ENCODE measurements at places on chromosomes 7 and 10.

DNA sequence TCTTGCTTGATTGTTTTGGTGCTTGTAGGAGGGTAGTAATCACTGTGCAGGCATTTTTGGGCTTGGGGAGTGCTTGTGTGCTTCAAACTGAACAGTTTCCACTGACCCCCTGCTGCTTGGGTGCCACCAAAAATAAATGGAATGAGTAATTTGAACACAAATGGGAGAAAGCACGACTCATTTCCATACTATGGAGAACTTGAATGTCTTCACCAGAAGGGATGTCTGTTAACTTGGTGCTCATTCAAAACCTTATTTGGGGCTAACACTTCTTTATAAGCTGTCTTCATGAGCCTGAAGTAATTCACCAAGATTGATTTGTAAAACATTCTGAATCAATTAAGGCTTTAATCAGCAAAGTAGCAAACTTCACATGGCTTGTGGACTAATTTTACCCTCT lies 560.3 kb downstream of the SDK1 start:
- DNase-seq = no peak

- DNase-seq = no peak
Measured at GRCh38 chr10:88041243-88042159, 178.1 kb downstream of the PTEN start.

DNA sequence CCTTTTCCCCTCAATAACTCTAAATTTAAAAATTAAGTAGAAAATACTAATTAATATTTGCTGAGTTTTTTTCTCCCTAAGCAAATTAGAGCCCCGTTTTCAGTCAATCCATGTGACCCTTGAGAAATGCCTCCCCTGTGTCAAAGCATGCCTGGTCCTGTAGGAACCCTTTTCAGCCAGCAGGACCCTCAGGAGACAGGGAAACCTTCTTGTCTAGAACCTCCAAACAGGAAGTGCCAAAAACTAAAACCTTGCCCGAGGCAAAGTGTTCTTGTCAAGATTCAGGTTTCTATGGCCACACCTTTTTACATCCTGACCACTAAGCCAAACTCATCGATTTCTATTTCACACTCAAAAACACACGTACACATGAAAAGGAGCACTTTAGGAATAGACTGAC lies 60.1 kb upstream of the NFE2L3 start:
- no peak for DNase-seq

- no peak for DNase-seq
Measured at GRCh38 chr7:133571076-133571475, 318.2 kb downstream of the EXOC4 start.

GRCh38 chr10:79939969-79940368 lies 8.9 kb downstream of the SFTPD start:
- DNase-seq = no peak

- no peak for DNase-seq
Measured at GRCh38 chr10:127067542-127068194, 128.7 kb downstream of the INSYN2A start.

- no peak for DNase-seq
Measured at GRCh38 chr7:94996369-94996768, 89.0 kb downstream of the PPP1R9A start.

DNA sequence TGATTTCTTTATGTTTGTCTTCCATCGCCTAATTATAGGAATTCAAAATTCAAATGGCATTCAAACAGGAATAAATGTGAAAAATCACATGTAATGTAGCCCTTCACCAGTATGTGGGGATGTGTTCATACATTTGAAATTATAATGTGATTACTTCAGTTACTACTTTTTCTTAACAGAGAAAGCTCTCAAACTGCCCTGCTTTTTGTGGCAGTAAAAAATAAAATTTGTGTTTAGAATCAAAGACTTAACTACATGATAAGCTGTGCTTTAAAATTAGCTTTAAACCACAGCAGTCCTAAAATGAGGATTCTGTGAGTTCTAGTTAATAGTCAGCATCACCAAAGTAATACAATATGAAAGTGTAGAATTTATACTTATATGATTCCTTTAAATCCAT lies 7.8 kb upstream of the HERC4 start:
- no peak for DNase-seq

- DNase-seq = no peak
Measured at GRCh38 chr10:102603946-102604345, 40.3 kb upstream of the TRIM8 start.

GRCh38 chr7:77157446-77157845 lies 35.0 kb downstream of the CCDC146 start:
- no peak for DNase-seq

DNA sequence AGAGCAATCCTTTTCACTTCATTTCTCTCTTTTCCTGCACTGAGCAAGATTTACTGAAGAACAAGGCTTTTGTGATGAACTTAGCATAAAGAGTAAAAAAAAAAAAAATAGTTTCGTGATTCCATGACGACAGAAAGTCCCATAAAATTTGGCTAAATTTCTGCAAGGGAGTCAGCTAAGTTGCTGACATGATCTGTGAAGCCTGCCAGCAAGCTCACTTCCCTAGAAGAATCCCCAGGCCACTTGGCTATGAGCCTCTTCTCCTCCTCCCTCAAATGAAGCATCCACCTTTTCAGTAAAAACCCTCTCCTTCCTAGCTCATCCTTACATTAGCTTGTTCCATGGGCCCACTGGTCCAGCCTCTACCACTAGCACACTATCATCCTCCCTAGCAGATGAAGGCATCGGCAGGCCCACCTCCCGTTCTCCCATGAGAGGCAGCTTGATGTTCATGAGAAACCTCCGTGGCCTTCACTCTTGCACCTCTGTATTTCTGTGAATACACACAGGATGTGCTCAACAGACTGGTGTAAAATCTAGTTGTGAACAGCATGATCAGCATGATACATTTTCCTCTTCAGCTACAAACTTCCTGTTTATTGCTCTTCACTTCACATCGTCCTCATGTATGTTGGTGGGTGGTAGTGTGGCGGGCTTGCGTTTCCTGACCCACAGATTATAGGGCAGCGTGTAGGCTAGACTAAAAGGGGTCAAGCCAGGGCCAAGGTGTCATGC lies 30.9 kb downstream of the GIMAP8 start:
- DNase-seq = no peak

DNA sequence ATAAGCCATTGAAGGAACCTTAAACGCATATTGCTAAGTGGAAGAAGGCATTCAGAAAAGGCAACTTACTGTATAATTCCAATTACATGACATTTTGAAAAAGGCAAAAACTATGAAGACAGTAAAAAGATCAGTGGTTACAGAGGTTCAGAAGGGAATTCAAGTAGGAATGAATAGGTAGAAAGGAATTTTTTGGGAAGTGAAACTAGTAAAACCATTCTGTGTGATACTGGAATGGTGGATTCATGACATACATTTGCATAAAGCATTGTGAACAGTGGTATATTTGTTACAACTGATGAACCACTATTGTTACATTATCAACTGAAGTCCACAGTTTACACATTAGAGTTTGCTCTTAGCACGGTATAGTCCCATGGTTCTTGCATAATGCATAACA lies 114.2 kb upstream of the GPR22 start:
- DNase-seq = no peak

Data from mucosa of descending colon (tissue), 3 donors.